ENCODE measurements at places on chromosomes 12 and 14.
A peak's percentile ranks its signal among the peaks of the same experiment; 100 is the strongest.

DNA sequence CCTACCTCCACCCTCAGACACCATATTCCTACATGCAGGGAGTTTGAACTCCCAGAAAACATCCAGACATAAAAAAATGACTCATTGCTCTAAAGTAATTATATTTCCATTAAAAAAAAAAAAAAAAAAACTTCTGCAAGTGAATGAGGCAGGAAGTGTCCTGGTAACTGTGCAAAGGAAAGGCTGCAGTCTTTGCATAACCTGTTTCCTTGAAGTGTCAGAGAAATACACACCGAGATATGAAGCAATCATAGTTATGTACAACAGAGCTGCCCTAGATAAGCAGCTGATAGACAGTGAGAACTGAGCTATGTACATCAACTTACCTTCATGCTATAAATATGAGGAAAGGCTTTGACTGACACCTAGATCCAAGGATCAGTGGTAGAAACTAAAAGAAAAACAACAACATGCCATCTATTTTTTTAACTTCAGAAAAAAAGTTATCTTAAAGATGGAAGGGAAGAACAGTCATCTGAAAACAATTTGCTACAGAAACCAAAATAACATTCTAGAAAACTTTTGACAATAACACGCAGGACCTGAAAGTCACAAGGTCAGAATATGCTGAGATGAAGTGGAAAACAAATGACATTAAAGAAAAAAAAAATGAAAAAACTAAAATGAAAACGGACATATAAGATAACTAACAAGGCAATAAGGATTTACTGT, 263.2 kb downstream of the SEC23A start:
- peak; percentile 24 for DNase-seq

- no peak for DNase-seq
Observed at GRCh38 chr12:49367381-49368239, at the start of gene SPATS2. Gene SPATS2 (plus strand): TSS chr12:49367462. CDS start chr12:49461013, 93,551 bp downstream.

- peak; percentile 24 for DNase-seq
Observed at GRCh38 chr12:127363392-127363791, 903.6 kb upstream of the TMEM132C start.

- no peak for DNase-seq
Observed at GRCh38 chr12:118603610-118604361, 227.4 kb downstream of the SUDS3 start.

DNA sequence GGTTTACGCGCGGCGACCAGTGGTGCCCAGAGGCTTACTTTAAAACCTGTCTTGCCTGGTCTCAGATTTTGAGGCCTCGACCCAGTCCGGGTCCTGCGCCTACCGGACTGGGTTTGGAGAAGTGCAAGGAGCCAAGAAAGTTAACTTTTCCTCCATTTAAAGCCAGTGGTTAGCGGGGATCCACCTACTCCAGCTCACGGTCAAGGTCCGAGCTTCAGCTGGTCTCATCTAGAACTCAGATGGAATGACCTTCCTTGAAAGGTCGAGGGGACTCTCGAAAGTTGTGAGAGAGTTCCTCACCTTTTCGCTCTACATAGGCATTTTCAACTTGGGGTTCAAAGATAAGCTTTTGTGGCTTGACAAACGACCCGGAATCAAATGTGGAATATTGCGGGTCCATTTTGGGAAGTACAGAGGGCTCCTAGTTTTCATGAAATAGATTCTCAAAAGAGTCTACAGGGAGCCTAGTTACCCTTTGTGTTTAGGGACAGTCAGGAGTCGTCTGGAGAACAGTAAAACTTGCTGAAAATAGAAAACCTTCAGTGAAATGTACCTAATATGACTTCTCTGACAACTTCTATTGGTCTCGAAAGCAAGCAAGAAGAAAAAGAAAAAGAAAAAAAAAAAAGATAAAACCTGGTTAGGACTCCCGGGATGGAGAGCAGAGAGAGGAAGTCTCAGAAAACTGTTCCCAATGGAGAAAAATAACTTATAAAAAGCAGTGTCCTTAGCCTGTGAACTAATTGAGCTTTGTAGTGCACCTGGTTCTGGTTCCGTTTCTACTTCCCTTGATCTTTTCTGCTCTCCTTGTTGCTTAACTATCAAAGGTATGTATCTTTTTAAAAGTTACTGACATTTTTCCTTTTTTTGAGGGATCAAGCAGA, 1.4 kb downstream of the KCNMB4 start:
- DNase-seq, result no peak

- DNase-seq, result no peak
Observed at GRCh38 chr14:22532345-22533056, 56.5 kb downstream of the DAD1 start.

DNA sequence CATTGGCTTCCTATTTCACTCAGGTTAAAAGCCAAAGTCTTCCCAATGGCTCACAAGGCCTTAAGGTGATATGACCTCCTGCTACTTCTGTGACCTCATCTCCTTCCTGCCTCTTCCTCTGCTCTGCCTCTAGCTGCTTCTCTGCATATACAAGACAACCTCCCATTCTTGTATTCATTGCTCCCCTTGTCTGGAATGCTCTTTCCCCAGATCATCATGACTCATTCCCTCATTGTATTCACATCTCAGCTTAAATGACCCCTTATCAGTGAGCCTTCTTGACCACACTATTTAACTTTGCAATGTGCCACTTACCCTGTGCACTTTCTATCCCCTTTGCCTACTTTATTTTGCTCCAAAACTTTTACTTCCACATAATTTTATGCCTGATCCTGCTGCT, 90.2 kb downstream of the PPP1R12A start:
- peak; percentile 66 for DNase-seq

GRCh38 chr12:124938108-124938507, 23.7 kb upstream of the UBC start:
- no peak for DNase-seq

- no peak for DNase-seq
Observed at GRCh38 chr14:61080591-61081010, 99.6 kb downstream of the SLC38A6 start.

DNA sequence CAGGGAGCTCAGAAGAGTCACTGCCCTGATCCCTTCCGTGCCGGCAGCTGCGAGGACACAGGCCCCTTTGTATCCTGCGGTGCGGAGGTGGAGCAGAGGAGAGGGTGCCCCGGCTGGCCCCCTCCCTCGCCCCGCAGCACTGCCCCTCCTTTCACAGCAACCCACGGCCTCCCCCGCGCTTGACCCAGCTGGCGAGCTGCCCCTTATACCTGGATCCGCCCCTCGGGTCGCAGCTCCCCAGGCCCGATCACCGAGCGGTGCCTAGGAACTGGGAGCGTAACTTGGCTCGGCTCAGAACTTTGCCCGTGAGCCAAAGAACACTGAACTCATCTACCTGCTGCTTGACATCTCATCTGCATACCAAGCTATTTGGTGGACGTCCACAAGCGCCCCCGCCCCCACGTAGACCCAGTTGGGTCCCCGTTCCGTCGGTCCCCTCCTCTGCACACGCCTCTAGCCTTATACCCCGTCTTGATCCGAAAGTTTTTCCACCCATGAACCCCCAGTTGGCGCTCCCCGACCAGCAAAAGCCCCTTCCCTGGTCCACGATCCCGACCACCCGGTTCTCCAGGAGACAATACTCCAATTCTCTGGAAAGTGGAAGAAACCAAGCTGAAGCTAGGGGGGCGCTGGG, 697 bp upstream of the DNAJC14 start:
- peak; percentile 27 for DNase-seq

- peak; percentile 91 for DNase-seq
Observed at GRCh38 chr12:123126294-123127181, 24.4 kb downstream of the PITPNM2 start.

DNA sequence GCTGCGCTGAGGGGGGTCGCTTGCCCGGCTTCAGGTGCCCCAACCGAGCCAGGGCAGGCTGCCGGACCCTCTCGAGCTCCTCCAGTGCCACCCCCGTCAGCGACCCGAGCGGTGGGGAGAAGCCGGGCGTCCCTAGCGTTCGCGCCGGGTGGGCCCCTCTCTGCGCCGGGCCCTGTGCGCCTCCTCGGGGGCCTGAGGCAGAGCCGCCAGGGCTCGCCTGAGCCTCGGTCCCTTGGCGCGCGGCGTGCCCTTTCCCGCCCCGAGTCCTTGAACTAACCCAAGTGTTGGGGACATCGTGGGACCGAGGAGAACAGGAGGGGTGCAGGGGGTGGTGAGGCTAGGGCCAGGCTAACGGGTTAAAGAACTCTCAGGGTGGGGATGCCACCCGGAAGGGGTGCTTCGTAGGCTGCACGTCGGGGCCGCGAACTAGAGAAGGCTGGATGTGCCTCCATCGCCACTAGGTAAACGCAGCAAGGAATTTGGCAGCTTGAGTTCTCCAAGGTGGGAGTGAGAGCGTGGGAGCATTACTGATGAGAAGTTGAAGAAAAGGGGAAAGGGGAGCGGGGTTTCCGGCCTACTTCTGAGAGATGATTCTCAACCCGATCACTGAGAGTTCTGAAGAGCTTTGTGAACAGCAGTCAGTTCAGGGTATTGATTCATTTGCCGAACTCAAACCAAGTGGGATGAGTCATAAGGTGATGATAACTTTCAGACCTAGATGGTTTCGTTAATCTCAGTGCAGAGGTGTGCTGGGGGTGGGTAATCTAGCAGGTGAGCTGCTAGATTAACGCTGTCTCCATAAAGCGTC, 618 bp downstream of the RNF34 start:
- peak; percentile 80 for DNase-seq

- DNase-seq, result no peak
Observed at GRCh38 chr12:108799401-108800243, 57.8 kb downstream of the SSH1 start.

DNA sequence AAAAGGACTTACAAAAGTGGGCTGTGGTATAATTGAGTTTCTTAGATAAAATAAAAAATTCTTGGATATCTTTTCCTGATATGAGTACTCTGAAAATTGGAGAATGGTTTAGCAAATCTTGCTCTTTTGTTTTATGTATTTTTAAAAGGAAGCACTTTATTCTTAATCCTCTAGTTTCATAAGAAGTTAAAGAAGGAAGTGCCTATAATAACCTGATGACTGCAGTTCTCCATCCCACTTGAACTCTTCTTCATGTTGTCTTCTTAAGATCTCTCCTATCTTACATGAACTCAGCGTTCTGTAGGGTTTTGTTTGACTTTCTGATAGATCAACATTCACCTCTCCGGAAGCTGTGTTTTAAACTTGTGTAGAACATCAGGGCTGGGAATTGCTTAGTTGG, 271.0 kb downstream of the ERC1 start:
- DNase-seq, result no peak

GRCh38 chr14:25551674-25552073, 501.7 kb upstream of the STXBP6 start:
- no peak for DNase-seq

DNA sequence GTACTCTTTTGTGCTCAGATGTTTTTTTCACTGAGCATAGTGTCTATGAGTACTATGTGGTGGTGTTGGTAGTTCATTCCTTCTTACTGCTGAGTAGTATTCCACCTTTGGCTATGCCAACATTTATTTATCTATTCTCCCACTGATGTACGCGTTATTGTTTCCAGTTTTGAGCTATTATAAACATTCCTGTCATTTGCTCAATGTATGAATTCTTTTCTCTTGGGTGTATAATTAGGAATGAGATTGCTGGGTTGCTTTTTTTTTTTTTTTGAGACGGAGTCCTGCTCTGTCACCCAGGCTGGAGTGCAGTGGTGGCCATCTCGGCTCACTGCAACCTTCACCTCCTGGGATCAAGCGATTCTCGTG, 37.5 kb upstream of the SLC2A3 start:
- no peak for DNase-seq

DNA sequence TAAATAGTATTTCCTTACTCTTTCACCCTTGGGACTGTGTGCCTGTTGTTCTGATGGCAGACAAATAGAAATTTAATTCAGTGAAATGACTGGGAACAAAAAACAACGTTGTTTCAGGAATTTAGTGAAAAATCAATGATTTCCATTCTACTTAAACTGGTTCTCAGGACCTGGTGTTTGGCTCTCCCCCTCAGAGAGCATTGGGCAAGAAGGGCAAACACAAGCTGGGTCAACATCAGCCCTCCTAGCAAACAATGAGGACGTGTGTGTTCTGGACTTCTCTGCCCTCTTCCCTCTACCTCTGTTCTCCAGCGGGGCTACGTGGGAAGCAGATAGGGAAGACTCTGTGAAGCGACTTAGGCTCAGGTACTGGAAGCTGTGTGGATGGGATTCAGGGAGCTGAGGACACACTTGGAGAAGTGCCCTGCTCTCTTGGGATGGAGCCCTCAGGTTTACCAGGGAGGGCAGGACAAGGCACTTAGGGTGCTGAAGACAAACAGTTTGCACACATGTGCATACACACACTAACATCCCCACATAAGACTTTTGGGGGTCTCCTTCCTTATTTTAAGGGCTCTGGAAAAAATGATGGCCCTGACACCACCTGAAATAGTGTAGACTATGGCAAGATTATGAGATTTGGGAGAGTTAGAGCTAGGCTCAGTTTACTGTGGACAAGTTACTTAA, 7.6 kb upstream of the SERPINA1 start:
- DNase-seq, result no peak

DNA sequence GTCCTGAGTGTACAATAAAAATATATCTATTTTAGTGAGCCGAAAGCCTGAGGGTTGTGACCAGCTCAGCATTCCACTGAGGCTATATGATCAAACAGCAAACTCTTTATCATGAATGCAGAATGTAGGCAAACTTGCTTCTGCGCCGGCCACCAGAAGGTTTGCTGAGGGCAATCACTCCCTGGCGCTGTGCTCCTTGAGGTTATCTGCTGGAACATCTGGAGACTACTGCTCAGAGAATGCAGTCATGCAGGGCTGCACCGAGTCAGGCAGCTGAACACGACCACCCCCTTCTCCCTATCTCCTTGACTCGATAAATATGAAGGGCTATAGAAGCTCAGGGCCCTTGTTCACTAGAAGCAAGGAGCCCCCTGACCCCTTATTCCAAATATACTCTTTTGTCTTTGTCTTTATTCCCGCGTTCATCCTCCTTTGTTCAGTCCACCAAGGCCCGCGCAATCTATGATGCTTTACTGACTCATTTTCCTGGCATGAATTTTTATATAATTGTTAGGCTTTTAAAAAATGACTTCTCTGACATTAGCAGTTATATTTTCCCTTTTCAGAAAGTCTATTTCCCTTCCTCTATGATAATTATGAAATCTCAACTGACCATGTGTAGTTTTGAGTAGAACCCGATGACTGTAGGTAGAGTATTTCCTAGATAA, 1089.3 kb downstream of the SLC16A7 start:
- peak; percentile 53 for DNase-seq

DNA sequence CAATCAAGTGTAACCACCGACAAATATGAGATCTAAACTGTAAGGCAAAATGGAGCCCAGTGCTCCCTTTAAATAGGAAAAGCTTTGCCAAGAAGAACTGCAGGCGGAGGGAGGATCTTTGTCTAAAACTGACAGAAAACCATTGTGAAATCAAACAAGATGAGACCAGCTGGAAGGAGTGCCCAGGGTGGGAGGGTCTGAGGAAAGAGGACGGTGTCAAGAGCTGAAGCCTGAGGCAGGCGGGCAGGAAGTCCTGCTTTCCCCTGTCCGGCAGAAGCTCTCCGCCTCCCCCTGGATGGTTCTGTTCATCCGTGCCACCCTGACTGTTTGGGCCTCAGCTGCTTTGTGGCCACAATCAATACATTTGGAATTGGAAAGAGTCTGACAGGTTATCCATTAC, 37.5 kb downstream of the CDC42BPB start:
- peak; percentile 57 for DNase-seq

DNA sequence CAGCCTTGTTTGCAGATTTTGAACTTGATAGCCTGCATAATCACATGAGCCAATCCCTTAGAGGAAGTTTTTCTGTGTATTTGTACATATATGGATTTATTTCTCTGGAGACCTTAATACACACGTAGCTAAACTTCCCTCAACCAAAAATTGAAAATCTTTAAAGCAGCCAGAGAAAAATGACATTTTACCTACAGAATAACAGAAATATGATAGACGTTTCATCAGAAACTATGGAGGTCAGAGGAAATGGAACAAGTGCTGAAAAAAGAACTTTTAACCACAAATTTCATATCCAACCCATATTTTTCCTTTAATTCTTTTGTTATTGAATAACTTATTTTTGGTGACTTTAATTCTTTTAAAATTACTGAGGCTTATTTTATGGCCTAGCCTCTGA, 177.7 kb downstream of the CCDC91 start:
- DNase-seq, result no peak
